ENCODE measurements at places on chromosomes 4 and X.
A peak's percentile ranks its signal among the peaks of the same experiment; 100 is the strongest.

GRCh38 chr4:76969495-76969894, 19.9 kb downstream of the SEPTIN11 start:
- no peak for DNase-seq

- no peak for DNase-seq
Observed at GRCh38 chr4:46445710-46446314, 55.9 kb upstream of the GABRA2 start.

GRCh38 chr4:26839016-26839415, 21.6 kb upstream of the STIM2 start:
- DNase-seq: no peak

DNA sequence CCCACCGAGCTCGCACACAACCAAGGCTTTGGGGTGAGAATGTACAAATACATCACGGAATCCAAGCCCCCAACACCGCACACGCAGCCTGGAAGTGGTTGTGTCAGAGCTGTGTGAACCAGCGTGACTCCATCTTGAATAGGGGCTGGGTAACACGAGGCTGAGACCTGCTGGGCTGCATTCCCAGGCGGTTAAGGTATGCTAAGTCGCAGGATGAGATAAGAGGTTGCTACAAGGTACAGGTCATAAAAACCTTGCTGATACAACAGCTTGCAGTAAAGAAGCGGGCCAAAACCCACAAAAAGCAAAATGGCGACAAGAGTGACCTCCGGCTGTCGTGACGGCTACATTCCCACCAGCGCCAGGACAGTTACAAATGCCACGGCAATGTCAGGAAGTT, 258.4 kb downstream of the DHRSX start:
- DNase-seq: no peak

DNA sequence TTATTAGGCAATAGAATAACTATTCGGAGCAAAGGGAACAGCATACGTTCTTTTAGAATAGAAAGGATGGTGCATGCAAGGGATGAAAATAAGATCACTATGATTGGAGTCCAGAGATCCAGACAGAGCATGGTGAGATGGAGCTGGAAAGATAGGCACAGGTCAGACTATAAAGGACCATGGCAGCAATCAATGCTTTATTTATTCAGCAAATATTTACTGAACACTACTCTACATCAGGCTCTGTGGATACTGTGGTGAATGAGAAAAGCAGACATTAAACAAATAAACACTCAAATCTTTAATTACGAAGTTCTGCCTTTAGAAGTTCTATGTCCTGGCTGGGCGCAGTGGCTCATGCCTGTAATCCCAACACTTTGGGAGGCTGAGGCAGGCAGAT, 44.7 kb upstream of the ACSL4 start:
- DNase-seq: no peak

- no peak for DNase-seq
Observed at GRCh38 chr4:168859888-168860694, 150.0 kb downstream of the CBR4 start.

- peak; percentile 10 for DNase-seq
Observed at GRCh38 chrX:3815896-3816664, 102.6 kb upstream of the PRKX start.

- DNase-seq: no peak
Observed at GRCh38 chrX:12945494-12945893, 29.4 kb upstream of the TMSB4X start.

DNA sequence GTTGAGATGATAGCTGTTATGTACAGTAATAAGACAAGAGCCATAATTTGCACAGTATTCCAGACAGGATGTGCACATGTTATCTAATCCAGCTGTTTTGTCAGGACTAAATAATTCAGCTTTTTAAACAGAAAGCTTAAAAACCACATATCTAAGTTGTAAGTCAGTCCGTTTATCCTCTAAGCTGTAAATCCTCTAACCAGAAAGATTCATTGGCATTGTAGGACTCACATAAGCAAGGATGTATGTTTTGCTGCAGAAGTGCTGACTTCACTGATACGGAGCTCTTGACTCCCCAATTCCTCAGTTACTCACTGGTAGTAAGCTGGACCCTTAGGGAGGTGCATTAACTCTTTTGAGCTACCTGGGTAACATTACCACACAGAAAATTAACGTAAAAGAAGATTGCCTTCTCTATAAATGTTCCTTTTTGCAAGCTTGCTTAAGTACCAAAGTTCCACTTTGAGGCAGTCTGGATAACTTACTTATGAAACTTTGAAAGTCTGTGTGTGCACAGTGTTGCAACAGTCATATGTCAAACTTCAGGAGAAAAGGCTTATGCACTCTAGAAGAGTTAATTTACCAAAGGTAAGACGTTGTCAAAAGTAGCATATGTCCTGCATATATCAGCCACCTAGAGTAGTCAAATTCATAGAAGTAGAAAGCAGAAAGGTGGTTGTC, 58.3 kb upstream of the MAGEB2 start:
- peak; percentile 18 for DNase-seq

- no peak for DNase-seq
Observed at GRCh38 chr4:120228086-120228485, 161.4 kb upstream of the MAD2L1 start.

DNA sequence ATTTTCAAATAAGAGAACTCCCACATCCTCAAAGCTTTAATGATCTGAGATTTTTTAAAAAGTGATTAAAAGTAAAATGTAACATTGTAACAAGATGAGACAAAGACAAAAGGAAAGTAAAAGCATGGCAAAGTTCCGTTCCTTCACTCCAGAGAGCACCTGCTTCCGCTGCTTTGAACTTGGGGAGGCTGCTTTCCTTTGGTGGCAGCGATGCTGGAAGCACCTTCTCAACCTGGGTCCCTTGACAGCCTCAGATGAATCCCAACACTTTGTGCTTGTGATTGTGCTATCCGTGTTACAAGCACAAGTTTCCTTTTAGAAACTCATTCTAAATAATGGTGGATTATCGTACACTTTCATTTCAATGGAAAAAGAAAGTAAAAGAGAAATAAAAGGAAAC, 59.7 kb downstream of the HADH start:
- DNase-seq: no peak

DNA sequence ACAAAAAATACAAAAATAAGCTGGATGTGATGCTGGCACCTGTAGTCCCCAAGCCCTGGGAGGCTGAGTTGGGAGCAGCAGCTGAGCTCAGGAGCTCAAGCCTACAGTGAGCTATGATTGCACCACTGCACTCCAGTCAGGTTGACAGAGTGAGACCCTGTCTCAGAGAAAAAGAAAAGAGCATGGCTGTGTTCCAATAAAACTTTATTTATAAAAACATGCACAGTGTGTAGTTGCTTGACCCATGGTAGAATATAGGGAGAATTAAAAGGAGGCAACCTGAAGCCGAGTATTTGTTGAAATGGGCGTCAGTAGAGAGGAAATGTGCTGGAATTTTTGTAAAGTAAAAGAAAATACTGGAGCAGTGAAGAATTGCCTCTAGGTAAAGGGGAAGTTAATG, 27.0 kb downstream of the GYG2 start:
- no peak for DNase-seq

DNA sequence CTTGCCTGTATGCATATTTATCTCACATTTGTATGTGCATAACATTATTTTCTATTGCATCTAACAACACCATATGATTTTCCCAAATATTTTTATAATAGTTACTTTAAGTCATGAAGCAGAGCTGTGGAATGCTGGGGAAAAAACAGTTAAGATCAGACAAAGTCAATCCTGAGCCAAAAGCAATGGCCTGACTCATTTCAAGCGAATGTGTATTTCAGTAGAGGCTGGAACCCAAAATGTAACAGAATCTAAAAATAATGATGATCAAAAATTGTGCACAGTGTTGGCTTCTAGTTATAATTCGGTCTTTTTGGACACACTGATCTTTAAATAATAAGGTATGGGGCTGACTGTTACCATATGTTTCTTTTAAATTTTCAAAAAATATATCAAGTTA, 516.2 kb upstream of the ADGRL3 start:
- DNase-seq: peak; percentile 39

DNA sequence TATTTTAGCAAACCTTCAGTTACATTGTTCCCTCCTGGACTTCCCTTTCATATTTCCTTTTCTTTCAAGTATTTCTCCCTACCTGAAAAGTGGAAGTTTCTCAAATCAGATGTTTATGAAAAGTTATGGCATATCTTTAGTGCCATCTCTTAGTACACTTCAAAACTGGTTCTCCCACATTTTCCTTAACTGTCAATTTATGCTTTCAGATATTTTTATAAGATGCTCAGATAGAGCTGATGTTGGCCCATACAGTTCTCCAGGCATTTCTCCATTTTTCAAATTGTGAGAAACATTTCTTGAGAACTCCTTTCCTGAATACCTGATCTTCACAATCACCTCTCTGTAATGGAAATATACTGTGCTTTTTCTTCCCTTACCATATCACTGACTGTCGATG, 32.5 kb upstream of the AP1AR start:
- DNase-seq: no peak

GRCh38 chr4:116391020-116391419, 694.4 kb downstream of the TRAM1L1 start:
- no peak for DNase-seq

GRCh38 chrX:24229400-24229879, 79.9 kb downstream of the ZFX start:
- no peak for DNase-seq

DNA sequence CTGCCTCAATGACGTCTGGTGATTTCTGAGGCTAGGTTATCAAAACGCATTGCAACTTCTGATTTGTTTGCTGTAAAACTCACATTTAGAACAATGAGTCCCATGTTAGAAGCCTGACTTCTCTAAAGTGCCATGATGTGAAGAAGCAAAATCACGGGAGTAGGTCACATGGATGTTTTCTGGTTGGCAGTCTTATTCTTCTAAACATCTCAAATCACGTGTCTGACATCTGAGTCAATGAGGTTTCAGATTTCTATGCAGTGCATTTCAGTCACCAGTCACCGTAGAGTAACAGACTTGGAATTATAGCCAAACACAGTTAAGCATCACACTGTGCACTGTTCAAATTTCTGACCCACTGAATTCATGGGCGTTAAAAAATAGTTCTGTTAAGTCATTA, 482.1 kb downstream of the TMA16 start:
- no peak for DNase-seq

- no peak for DNase-seq
Observed at GRCh38 chr4:139279760-139280620, at the start of gene MGARP. MGARP (minus strand) TSS chr4:139280225; CDS start chr4:139280158, 67 bp downstream.

GRCh38 chrX:1390621-1391369, 1.1 kb downstream of the SLC25A6 start:
- DNase-seq: no peak

DNA sequence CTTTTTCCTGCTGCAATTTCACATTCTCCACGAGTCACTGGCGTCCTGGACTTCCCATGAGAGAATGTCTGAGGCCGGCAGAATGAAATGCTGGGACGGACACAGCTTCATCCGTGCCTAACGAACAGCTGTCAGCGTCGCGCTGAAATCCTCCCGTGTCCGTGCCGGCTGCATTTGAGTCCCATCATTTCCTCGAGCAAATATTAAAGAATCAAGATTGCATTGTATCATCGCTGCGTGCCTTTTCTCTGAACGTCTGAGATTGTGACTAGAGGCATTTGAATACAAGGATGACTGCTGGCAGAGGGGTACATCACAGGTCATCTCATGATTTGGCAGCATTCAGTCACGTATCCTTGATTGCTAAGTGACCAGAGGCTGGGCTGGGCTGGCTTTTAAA, 279.9 kb downstream of the ASMT start:
- no peak for DNase-seq

DNA sequence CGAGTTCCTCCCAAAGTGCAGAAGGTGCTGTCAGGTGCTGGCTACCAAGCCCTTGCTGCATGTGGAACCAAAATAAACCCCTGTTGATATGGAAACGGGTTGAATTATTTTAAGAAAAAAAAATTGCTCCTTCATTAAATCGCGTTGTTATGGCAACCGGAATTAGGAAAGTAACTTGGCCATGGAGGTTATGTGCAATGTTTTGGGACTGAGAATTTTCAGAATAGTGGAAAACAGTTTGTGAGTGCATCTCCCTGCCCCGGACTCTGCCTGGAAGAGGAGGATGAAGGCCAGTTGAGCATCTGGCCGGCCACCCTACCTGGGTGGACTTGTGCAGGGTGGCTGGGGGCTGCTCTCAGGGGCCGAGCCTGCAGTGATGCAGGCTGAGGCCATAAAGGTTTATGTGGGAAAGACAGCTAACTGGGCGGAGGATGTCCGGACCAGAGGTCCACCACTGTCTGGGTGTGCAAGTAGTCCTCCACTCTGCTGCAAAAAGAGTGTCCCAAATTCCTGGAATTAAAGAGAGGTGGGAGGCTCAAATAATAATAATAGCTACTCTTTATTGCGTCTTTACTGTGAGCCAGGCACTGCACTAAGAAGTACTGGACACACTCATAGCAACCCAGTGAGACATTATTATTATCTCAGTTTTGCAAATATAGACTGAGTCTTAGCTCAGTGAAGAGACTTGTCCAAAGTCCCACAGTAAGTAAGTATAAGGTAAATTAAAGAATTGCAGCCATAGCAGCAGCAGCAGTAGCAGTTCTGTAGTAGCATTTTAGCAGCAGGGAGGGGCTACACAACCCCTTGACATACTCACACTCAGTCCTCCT, 20.6 kb downstream of the RTL5 start:
- no peak for DNase-seq

DNA sequence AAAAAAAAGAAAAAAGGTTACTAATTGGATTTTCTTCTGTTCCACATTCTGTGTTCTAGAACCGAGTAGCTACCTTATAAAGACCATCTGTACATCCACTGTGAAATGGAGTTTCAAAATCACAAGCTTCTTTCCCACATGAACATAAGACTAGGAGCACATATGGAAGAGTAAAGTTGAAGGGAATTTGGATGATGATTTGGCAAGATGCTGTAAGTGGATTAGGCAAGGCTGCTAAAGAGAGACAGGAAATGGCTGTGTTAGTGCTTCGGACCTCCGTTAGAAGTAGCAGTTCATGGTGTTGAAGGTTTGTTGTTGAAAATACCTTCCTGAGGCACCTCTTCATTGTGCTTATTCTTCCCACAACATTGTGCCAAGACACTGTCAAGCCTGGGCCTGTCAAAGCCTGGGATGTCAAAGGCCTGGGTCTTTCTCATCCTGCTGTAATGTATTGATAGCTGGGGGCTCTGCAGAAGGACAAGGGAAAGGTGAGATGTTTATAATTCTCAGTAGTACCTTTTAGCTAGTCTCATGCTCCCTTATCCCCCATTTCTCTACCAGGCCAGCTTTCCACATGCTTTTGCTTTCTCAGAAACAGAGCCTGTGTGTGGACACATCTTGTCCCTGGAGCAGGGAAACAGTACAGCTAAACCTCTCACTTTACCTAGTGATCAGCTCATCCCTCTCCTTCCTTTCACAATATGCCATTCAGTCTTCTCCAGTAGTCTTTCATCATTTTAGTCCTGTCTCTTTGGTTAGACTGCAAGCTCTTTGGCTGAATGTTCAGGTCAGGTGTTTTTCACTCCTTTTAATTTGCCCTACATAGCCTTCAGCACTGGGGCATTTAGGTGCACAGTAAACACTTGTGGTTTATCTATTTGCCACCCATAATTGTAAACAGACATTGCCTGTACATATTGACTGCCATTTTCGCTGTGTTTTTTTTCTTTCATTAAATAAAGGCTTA, 37.9 kb upstream of the CYP2U1 start:
- peak; percentile 51 for DNase-seq

GRCh38 chrX:124274438-124275181, 57.9 kb upstream of the TEX13D start:
- no peak for DNase-seq

All from HCEC 1CT (cell line).